CMK (cell line): ENCODE measurements at places on chromosomes 4 and X.

- no peak for DNase-seq
These were observed 88.6 kb downstream of the ZIC3 start for GRCh38 chrX:137654481-137654880.

- no peak for DNase-seq
These were observed 815.5 kb downstream of the DMD start for GRCh38 chrX:32395878-32396277.

- DNase-seq: peak; percentile 37
These were observed 65.8 kb downstream of the RASGEF1B start for GRCh38 chr4:81405900-81406401.

- no peak for DNase-seq
These were observed 169.6 kb downstream of the CAMK2D start for GRCh38 chr4:113591982-113592381.

DNA sequence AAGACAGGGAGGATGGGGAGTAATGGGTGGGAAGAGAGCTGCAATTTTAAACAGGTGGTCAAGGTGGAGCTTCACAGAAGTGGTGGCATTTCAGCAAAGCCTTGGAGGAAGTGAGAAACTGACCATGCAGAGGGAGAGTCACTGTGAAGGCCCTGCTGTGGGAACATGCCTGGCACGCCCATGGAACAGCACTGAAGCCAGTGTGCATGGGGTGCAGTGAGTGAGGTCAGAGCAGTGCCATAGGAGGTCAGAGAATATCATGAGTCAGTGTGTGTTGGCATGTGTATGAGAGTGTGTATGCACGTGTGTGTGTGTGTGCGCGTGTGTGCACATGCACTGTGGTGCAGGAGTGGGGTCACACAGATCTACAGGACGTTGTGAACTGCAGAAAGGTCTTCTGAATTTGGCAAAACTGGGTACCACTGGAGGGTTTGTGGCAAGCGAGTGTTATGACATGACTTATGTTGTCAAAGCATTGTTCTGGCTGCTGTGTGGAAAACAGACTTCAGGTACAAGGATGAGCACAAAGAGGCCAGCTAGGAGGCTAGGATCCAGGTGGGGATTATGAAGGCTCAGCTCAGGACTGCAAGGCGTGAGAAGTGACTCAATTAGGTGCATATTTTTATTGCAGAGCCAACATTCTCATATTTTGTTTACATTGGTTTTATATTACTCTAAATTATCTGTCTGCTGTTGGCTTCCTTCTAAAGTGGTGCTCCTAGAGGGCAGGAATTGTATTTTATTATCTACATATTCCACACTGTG, 34.0 kb downstream of the ZNF827 start:
- no peak for DNase-seq

DNA sequence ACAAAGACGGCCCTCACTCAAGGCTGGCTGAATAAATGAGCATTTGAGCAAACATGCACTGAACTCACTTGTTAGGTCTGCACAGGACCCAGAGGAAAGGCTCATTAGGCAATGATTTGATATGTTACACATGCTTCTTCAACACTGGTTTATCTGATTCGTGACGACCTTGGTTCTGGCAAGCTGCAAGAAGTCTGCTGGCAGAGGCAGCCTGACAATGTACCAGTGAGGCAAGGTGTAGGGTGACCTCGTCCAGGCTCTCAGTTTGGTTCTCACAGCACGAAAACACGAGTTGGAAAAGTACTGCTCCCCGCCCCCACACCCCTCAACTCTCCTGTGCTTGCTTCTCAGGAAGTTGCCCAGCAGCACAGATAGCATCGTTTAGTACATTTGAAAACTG, 63.1 kb upstream of the CITED1 start:
- no peak for DNase-seq
